Caki2 (cell line): ENCODE measurements at places on chromosomes 2 and 18.
A peak's percentile ranks its signal among the peaks of the same experiment; 100 is the strongest.

- DNase-seq, result no peak
Observed at GRCh38 chr2:233289648-233290047, 18.0 kb upstream of the SAG start.

DNA sequence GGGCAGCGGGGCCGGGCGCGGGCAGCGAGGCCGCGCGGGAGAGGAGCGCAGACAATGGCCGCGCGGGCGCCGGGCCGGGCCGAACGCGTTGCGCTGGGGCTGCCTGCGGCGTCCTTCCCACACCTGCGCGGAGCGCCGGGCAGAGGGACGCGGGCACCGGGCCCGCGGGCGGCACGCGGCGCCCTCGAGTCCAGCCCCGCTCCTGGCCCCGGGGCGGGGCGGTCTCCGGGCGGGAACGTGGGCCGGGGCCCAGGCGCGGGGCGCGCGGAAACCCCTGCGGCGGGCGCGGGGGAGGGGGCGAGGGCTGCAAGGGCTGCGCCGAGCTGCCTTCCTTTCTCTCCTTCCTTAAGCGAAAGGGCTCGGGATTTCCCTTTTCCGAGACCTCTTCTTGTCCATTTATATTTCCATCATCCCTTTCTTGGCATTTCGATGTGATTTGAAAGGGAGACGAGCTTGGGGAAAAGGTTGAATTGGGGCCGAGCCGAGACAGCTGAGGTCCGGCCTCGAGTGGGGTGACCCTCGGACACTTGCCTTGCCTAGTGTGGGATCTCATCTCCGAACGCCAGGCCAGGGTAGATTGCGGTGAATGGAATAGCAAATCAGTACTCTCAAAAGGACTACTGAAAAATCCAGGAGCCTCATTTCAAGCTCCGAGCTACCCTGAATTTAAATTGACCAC is 676 bp downstream of the KLHL23 start:
- DNase-seq, result no peak

DNA sequence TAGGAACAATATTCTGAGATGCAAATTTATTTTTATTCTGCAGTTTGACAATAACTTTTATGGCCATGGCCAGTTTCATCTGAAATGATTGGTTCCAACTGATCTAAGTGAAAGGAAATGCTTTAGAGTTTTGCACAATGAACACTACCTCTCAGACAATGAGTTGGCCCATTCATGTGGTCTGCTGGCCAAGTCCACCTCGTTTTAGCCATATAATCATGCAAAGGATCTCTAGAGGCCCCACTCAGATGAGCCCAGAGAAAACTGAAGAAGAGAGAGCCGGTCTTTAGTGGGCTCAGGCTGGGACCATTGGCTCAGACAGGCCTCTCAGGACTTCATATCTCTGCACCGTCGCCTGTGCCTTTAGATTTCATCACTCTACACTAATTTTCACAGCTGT is 254.7 kb downstream of the MREG start:
- no peak for DNase-seq

- peak; percentile 9 for DNase-seq
Observed at GRCh38 chr2:24359129-24360049, 947 bp downstream of the ITSN2 start.

DNA sequence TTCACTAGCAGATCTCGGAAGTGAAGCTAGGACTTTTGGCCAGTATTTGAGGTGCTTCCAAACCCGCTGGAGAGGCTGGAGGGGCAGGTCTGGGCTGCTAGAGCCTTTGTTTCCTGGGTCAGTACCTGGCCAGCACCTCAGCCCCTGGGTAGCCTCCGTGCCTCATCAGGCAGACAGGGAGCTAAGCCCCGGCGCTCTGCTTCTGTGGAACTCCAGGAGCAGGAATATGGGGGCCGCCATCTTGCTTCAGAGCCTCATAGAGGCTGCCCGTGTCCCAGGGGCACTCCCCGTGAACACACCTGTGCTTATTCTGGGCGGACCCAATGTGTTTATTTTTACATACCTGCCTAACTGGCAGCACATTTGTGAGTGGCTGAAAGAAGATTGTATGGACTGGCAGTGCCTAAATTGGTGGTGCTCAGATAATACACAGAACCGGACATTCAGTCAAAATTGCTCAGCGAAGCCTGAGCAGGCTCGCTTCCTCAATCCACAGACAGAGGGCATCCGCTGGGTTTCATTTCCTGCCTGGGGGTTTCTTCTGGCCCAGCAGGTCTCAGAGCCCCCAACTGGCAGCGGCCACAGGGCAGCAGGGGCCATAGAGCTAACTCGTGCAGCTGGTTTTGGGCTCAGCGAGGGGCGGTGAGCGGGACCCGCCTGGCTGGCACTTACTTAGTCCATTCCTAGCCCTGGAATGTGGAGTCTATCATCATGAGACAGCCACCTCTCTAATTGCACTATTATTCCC is 176.8 kb upstream of the ALKAL2 start:
- no peak for DNase-seq

DNA sequence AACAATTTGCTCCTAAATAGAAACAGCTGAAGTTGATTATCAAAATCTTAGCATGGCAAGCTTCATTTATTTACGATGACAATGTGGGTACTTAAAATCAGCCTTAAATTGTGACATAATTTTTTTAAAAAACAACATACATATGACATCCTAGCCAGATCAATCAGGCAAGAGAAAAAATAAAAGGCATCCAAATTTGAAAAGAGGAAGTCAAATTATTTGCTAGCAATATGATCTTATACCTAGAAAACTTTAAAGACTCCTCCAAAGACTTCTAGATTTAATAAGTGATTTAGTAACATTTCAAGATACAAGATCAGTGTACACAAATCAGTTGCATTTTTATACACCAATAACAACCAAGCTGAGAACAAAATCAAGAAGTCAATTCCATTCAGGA is 14.3 kb upstream of the PPP3R1 start:
- no peak for DNase-seq

GRCh38 chr2:68992933-68993332 is 18.5 kb downstream of the GKN1 start:
- DNase-seq, result no peak

- peak; percentile 83 for DNase-seq
Observed at GRCh38 chr2:225466891-225467604, 67.5 kb downstream of the NYAP2 start.

DNA sequence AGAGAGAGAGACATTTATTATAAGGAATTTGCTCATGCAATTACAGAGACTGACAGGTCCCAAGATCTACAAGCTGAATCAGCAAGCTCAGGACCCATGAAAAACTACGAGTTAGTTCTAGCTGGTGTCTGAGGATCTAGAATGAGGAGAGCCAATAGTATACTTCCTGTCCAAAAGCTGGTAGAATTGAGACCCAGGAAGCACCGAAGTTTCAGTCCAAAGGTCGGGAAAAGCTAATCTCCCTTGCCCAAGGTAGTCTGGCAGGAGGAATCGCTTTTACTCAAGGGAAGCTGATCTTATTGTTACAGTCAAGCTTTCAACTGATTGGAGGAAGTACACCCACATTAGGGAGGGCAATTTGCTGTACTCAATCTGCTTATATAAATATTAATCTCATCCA is 389.6 kb downstream of the ADCYAP1 start:
- no peak for DNase-seq

DNA sequence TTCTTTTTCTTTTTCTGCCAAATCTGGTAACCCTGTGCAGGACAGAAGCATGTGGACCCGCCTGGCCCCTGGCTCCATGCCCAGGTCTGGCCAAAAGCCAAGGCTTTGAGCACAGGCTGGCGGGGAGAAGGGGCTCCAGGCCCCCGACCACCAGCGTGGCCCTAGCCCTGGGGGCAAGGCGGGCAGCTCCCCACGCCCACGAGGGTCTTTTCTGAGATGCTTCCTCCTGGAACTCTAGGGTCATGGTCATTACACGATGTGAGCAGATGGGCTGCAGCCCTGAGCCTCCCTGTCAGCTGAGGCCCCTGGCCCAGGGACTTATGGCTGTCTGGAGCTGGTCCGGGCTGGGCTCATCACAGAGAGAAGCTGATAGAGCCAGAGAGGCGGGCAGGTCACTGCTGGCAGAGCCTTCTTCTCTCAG is 5.7 kb upstream of the OTOS start:
- no peak for DNase-seq

DNA sequence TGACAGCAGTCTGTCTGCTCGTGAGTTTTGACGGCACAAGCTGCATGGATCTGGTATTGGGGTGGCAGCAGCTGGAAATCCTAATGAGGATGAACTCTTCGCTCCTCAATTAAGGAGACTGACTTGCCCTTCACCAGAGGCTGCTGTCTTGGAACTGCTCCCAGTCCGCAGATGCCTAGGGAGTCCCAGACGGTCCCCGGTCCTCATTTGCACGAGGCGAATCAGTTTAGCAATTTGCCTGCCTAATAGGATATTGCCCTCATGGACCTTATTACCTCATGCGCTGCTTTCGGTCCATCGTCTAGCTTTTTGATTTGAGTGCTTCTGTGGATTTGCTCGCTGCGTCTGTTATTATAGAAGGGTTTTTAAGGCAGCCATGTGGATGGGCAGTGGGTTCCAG is 40.6 kb downstream of the ASAP2 start:
- no peak for DNase-seq

- no peak for DNase-seq
Observed at GRCh38 chr2:158313734-158314133, 142.8 kb downstream of the CCDC148 start.

GRCh38 chr18:37403100-37403781 is 162.4 kb downstream of the CELF4 start:
- DNase-seq, result peak; percentile 34

- DNase-seq, result no peak
Observed at GRCh38 chr18:59706499-59706898, 9.3 kb upstream of the CCBE1 start.

DNA sequence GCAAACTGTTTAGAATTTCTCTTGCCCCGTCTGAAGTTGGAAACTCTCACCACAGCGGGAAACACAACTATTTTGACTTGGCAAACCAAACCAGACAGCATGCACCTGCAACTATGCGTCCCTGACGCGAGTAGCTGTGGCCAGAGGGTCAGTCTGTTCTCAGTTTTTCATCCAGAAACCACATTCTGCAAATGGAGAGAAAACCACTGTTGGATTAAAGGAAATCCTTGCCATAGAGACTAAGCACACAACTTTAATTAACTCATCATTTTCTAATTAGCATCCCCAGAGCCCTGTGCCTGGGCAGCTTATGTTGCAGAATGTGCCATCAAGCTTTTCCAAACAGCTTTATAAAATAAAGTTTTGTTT is 415.7 kb upstream of the TCF4 start:
- DNase-seq, result no peak

GRCh38 chr18:77522051-77522675 is 272.5 kb downstream of the GALR1 start:
- DNase-seq, result no peak

DNA sequence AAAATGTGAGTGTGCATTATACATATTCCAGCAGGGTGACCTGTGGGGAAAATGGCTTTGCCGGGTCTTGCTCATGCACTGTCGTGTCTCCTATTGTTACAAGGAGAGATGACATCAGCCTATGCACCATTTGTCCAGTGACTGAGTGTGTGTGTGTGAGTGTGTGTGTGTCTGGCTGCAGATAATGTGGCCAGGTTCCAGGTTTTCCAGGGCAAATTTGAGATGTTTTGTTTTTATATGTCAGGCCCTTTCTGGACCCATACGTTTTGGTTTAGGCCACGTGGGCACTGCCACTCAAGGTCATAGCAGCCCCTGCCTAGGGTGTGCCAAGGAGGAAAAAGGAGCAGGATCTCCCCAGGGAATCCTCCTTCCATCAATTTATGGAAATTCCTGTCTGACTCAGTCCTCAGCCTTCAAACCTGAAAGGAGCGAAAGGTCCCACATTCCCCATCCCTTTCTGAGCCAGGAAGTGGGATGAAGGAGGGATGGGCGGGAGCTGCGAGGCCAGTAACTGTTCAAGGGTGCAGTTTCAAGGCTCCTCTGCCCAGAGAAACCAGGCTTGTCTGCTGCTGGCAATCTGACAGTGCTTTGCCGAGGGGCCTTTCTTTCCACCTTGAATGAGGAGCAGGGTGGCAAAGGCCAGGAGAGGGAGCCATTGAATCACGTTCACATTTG is 93.0 kb upstream of the SMAD2 start:
- peak; percentile 87 for DNase-seq

- no peak for DNase-seq
Observed at GRCh38 chr2:133317178-133317577, 251.1 kb downstream of the NCKAP5 start.

DNA sequence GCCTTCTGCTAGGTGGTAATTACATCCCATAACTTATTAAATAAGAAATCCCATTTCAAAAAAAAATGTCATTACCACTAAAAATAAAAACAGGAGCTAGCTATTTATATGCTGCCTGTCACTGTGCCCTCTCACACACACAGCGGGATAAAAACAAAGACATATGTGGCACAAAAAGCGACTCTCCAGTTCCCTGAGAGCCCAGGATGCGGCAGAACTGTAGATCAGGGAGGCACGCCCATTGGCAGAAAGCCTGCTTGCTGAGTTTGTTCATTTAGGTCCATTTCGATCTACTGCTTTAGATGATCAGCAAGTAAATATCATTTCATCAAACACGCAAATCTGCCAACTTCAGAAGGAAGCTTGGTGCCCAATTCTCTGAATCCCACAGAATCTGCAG is 124.4 kb downstream of the TMEM163 start:
- DNase-seq, result no peak

DNA sequence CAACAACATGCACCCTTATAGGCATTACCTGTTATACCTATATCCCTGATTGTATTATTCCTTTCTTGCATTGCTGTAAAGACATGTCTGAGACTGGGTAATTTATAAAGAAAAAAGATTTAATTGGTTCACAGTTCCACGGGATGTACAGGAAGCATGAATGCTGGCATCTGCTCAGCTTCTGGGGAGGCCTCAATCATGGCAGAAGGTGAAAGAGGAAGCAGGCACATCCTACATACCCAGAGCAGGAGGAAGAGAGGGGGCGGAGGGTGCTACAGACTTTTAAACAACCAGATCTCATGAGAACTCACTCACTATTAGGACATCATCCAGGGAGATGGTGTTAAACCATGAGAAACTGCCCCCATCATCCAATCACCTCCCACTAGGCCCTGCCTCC is 191.7 kb upstream of the SPHKAP start:
- no peak for DNase-seq

DNA sequence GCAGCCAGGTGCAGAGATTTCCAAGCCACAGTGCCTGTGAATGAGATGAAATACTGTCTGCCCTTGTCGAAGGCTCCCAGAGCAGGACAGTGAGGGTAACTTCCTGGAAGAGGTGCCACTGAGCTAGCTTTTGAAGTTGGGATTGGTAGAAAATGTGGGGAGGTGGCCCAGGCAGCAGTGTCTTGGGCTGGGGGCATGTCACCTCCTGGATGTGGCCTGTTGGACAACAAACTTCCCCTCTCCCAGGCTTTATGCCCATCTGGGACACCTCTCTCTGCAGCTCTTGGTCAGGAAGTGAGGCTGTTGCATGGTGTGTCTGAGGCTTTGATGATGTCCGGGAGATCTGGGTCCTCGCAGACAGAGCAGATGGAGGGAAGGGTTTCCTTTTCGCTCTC is 151.4 kb downstream of the DYSF start:
- no peak for DNase-seq

DNA sequence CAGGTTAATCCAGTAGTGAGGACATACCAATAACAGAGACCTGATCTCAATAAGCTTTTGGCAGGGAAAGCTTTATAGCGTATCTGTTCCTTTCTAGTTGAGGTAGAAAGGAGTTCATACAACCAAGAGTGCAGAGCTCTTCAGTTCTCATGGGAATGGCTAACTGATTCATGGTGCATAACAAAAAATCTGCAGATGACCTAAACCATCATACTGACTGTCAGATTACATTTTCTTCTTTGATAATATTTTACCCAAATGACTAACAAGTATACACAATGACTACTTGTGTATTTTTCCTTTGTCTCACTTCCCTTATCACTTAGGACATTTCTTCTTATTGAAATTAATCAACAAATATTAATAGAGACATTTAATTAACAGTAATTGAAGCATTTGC is 140.0 kb upstream of the SERTAD2 start:
- no peak for DNase-seq

- no peak for DNase-seq
Observed at GRCh38 chr18:34330308-34330707, 105.6 kb upstream of the NOL4 start.
